ENCODE measurements at places on chromosomes 6 and 20.

DNA sequence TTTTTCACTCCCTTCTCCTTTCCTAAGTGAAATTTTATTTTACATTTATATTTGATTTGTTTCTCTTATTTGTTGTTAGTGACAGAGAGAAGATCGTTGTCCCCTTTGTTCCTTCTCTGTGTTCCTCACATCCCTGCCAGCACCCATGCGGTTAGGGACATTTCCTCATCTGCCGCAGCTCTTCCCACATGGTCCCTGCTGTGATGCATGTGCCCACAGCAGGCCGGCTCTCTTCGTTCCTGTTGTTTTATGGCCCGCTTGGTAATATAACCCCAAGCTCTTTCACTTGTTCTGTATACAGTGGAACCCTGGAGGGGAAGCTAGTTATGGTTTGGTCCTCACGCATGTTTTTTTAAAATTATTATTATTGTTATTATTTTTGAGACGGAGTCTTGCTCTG is 23.6 kb downstream of the DTD1 start:
- DNase-seq = no peak

- DNase-seq = no peak
Observed at GRCh38 chr6:74756923-74757322, 448.9 kb downstream of the COL12A1 start.

DNA sequence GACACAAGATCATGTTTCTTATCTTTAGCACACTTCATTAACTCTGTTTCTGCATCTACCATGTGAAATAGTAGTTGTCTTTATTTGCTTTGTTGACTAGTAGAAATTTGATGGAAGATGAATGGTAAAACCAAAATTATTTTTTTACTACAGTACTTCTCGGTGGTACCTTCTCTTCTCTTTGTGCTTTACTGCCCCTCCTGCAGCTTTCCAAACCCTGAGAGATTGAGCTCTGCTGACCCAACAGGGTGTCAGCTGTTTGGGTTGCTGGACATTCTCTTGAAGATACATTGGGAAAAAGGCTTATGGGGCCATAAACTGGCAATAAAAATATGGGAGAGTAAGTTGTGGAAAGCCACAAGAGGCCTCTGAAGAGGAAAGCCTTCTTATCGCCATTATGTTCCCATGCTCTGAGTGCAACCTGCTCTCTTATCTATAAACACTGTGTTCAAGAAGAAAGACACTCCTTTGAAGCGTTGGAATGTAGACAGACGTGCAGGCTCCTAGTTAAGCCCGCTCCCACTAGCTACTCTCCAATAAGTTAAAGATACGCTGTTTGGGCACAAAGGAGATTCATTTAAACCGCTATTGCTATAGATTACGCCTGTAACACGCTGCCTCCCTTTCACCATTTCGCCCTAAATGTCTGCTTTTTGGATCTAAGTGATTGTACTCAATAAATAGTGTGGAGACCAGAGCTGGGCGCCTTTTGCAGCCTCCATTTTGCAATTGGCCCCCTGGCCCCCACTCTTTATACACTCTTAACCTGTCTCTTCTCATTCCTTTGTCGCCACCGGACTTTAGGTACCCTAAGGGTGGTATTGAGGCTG is 60.1 kb upstream of the PRSS16 start:
- no peak for DNase-seq

DNA sequence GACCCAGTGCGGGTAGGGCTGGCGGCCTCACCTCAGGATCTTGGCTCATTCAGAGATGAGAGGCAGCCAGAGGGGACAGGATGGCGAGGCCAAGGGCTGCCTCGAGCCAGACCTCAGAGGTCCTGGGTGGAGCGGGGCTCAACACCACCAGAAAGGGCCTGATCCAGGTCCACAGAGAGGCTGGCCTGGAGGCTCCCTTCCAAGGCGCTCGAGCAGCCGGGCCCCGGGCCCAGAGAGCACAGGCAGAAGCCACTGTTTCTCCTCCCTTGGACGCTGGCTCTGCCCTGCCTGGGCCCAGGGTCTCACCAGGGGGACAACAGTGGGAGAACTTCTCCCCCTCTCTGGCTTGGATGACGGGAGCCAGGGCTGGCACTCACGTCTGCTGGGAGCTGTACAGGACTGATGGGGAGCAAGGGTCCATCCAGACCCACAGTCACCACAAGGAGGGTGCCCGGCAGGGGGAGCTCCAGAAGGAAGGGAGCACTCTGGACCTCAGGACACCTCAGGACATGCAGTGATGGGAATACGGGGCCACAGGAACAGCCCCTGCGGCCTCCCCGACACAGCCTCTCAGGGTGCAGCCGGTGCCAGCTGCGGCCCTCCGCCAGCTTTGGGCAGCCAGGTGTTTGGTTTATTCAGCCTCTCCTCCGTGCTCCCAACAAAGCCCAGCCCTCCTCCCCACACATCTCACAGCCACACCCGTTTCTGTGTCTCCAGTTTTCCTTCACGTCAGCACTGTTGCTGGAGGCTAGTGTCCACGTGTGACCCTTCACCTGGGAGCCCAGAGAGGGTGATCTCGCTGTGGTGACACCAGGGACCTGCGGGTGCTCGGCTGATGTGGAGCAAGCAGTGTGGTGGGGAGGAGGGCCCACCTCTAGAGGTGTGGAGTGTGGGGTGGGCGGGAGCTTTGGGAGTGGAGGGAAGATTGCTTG is 8.7 kb downstream of the RPS21 start:
- DNase-seq = no peak

All from kidney glomerular epithelial cell (primary cell).